ENCODE measurements at places on chromosomes 16 and 17.

GRCh38 chr17:71052971-71053370 is 883.6 kb downstream of the KCNJ2 start:
- no peak for DNase-seq

- DNase-seq, result peak; percentile 33
Measured at GRCh38 chr16:71648921-71649320, 22.9 kb downstream of the MARVELD3 start.

GRCh38 chr16:27330542-27330941 is 16.8 kb downstream of the IL4R start:
- no peak for DNase-seq

DNA sequence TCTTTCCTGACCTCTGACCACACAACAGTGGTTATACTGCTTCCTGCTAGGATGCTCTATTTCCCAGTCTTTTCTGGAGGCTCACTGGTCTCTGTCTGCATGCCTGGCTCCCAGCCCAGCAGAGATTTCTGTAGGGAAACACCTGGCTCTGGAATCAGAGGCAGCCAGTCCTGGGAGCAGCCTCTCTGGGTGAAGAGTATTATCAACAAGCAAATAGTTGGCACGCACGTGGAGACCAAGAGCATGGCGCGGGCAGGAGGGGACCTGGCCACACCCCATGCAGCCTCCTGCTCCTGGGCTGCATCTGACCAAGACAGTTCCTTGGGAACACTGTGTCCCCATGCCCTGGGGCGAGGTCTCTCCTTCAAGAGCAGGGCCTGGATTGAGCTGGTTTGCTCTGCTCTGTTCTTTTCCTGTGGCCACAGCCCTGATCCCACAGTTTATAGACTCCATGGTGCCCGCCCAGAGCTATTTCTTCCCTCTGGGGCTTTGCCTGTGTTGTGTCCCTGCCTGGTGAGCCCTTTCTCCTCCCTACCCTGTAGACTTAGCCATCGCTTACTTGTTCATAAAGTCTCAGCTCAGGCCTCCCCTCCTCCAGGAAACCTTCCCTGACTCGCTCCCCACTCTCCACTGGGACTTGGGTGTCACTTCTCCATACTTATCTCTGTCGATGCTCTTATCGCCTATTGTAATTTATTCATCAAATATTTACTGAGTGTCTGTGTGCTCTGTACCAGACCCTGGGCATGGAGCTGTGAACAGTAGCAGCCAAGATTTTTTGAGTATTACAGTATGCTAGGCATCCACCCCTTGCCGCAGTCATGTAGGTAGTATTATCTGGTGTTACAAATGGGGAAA is 60.6 kb downstream of the SCNN1B start:
- peak; percentile 94 for DNase-seq

DNA sequence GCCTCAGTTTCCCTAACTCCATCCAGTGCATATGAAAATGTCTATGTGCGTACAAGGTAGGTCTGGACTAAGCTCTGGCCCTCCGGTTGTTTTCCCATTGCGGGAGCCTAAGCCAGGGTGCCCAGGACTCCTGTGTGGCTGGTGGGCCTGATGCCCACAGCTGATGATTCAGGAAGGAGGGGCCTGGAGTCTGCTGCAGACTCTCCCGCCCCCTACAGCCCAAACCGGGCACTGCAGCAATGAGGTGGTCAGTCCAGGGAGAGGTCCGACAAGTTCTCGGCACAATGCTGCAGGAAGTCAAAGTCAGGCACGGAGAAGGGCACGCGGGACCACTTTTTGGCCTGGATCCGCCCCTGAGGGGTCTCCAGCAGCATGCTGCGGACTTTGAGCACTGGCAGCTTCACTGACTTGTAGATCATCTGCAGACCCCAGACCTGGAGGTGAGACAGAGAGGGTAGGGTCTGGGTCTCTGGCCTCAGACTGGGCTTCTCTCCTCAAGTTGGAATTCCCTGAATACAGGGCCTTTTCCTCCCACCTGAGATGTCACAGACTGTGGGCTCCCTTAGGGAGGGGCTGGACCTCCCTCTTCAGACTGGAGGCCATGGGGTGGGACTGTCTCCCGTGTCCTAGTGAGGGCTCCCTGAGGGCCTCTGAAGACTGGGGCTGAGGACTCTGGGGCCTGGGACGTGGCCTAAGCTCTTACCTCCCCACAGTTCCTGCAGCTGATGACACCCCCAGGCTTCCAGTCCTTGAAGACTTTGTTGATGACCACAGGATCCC is 3.4 kb upstream of the ZNF385C start:
- peak; percentile 67 for DNase-seq

- no peak for DNase-seq
Measured at GRCh38 chr17:26807024-26807423, 486.9 kb upstream of the WSB1 start.

DNA sequence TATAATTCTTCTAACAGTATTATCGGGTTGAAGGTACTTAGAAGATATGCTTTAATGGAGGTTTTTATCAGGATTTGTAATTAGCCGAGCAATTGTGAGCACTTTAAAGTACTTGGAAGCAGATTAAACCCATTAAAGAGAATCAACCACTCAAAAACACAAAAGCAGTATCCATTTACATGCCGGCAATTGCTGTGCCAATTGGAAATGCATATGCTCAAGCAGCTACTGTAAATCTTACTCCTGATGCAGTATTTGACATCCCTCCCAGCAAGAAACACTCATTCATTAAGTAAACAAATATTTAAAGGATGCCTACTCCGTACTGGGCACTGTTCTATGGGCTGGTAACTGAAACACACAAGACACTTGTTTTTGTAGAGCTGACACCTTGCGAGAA is 11.4 kb upstream of the CCL1 start:
- no peak for DNase-seq

DNA sequence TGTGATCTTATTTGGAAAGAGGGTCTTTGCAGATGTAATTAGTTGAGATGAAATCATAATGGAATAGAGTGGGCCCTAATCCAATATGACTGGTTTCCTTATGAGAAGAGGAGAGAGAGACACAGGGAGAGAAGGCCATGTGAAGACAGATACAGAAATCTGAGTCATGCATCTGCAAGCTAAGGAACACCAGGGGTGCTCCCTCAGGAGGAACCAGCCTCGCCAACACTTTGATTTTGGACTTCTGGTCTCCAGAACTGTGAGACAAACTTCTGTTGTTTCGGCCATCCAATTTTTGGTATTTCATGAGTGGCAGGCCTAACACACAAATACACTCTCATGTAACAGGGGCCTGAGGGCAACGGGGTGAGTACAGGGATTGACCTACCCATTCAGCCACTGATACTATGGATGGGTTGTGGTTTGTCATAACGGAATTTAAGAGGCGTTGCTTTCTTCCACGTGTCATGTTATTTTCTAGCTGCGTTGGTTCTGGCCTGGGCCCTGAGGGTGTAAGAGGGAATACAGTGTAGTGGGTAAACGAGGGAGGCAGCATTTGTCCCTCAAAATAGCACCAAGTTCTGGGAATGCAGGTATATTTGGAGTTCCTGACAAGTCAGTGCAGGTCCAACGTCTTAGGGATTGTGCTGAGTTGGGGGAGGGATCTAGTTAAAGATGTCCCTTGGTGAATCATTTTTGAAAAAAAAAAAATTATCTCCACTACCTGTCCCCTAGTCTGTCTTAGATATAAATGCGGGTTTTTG is 17.7 kb downstream of the PLCG2 start:
- no peak for DNase-seq

DNA sequence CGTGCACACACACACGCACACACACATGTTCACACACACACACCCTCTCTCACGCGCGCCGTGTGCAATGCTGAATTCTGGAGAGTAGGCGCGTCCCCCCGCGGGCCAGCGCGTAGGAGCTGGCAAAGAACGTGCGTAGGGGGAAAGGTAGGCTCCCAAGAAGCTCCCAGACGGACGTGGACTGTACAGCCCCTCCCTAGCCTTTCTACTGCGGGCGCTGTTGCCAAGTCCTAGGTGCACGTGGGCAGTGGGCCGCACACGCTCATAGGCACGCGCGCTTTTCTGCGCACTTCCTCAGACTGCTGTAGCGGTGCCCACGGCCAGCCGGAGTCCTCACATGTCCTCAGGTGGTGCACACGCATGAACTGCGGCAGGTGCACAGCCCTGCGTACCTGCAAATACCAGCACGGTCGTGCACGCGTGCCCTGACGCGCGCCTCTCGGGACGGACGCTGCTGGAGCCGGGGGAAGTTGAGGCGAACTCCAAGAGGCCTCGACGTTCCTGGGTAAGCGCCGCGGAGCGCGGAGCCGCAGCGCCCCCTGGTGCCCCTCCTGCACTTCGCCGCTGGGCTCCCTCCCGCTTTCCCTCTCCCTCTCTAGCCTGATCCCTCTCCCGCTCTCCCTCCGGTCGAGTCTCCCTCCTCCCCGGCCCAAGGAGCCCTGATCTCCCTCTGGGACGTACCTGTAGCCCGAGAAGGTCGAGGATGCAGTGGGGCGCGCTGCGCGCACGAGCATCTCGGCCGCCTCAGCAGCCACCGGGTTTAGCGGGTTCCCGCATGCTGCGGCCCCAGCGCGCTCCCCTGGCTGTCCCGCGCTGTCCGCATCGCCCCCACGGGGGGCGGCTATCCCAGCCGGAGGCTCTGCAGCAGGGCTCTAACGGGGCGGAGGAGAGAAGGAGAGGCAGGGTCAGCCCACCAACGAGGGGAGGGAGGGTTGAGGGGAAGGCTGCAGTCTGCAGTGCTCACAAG is 749 bp downstream of the GRIN2A start:
- DNase-seq, result no peak

DNA sequence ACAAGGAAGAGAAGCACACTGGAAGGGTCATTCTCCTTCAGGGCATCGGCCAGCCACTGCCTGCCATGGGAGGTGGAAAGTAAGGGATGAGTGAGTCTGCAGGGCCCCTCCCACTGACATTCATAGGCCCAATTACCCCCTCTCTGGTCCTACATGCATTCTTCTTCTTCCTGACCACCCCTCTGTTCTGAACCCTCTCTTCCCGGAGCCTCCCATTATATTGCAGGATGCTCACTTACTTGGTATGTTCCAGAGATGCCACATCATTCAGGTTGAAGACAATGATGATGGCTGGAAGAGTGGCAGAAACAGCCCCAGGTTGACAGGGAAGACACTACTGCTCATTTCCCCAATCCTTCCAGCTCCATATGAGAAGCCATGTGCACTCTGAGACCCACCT is 2.5 kb downstream of the RAB34 start:
- DNase-seq, result no peak

DNA sequence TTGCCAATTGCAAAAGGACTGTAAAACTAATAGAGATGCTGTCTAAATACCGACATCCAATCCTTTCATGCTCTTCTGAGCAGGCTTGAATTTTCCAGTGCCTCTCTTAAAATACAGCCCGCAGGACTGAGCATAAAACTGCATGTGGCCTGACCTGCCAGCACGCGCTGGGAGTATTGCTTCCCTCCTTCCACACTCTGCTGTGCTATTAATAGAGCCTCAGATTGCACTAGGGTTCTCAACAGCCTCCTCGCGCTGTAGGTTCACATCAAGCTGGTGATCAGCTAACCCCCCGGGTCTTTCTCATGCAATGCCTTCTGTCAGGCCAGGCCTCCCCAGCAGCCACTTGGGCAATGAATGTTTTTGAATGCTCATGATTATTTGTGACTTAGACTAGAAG is 14.2 kb upstream of the MSI2 start:
- no peak for DNase-seq

DNA sequence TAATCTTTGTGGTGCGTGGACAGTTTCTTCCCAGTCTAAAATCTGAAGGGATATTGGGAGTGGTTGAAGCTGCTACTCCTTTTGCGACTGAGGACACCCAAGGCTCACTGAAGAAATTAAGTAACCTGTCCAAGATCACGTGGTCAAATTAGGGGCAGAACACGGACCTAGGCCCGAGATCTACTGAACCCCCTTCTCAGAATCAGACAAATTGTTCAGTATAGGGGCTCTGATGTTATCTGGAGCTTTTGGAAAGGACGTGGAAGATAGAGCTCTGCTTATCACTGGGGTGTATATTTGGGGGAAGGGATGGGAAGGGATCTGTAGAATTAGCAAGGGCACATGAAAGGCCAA is 857 bp downstream of the TANGO6 start:
- no peak for DNase-seq

GRCh38 chr16:471353-472198 is 46.1 kb downstream of the RAB11FIP3 start:
- no peak for DNase-seq

DNA sequence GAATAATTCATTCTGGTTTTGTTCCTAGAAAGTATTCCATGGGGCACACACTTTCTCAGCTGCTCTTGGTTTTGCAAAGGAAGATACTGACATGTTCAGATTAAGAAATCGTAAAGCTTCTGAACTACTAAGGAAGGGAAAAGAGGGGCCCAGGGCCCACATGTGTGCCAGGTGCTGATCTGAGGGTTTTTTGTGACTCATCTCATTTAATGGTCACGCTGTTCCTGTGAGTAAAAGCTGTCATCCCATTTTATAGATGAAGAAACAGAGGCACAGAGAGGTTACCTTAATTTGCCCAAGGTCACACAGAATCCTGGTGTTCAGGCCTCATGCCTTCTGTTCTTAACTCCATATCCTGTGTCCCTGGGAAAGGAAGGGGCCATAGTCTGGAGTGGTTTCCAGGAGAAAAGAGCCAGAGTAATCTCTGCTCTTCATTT is 113.2 kb downstream of the MSI2 start:
- no peak for DNase-seq

GRCh38 chr16:9256196-9256595 is 164.8 kb downstream of the HAPSTR1 start:
- DNase-seq, result peak; percentile 57

DNA sequence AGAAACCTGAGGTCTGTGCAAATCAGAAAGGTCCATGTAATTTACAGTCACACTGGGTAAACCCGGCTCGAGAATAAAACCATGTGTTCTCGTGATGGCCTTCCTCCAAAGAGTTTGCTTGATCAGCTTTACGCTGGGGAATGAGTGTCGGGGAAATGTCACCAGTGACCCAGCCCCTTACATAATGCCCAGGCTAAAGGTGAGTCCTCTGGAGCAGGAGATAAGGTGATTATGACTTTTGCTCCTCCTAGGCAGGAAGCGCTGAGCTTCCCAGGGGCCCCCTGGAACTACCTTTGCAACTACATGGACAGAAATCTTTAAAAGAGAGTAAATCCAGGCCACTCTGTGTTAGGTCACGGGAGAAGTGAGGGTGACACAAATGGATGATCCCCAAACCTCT is 15.7 kb downstream of the SLC6A4 start:
- no peak for DNase-seq

DNA sequence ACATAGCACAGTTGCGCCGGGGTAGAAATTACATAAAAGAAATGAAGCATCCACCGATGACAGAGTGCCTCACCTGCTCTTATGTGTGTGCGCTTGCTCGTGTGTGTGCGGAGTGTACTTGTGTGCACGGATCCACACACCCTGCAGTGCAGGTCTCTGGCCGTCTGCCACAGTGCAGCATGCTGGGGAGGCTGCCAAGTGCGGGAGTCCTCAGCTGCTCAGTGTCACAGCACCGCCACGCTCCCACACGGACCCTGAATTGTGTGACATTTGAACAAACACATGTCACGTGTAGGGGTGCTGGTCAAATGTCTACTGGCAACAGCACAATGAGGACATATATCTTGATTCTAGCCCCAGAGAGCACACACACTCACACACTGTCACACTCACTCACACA is 243.0 kb upstream of the MYOCD start:
- DNase-seq, result no peak

- DNase-seq, result no peak
Measured at GRCh38 chr16:79972053-79972704, 371.6 kb upstream of the MAF start.
